Progenitor cell of endocrine pancreas (in vitro differentiated cells): ENCODE measurements at places on chromosomes 6 and 20.

DNA sequence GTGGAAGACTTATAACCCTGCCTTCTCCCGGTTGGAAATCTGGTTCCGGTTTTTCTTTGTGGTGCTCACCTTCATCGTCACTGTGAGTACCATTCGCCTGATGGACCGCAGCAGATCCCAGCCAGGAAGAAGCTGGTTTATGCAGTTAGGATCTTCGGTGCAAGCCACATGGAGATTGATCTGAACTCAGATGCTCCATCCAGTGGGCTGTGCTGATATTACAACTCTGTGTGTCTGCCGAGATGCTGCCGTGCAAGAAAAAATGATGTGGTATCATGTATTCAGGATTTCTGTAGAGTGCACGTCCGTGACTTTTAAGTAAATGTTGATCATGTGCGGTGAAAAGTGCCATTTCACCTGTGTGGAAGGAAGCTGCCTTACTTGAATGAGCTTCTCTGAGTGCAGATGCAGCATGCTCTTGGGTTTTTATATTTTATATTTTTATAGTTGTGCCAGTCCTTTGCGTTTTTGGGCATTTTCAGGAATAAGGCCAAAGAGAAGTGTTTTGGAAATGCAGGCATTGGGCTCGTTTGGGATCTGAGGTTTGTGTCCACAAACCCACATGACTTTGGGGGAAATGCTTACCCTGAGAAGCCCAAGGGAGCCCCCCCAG lies 39.2 kb downstream of the DYNLT1 start:
- no peak overlapping the region for H3K27ac ChIP-seq
- H3K36me3 ChIP-seq = peaks cover 25% of the 10 kb centered on the region
- DNase-seq = peak; percentile 27
- no peaks in the 10 kb centered on the region for H3K27me3 ChIP-seq
- peaks cover 3% of the 10 kb centered on the region for H3K4me1 ChIP-seq
- no peak overlapping the region for H3K4me3 ChIP-seq

GRCh38 chr6:144667532-144668503 lies 382.7 kb downstream of the UTRN start:
- H3K4me3 ChIP-seq = no peak overlapping the region
- DNase-seq = no peak
- peaks cover 26% of the 10 kb centered on the region for H3K4me1 ChIP-seq
- peaks cover 38% of the 10 kb centered on the region for H3K36me3 ChIP-seq
- no peak overlapping the region for H3K27ac ChIP-seq

DNA sequence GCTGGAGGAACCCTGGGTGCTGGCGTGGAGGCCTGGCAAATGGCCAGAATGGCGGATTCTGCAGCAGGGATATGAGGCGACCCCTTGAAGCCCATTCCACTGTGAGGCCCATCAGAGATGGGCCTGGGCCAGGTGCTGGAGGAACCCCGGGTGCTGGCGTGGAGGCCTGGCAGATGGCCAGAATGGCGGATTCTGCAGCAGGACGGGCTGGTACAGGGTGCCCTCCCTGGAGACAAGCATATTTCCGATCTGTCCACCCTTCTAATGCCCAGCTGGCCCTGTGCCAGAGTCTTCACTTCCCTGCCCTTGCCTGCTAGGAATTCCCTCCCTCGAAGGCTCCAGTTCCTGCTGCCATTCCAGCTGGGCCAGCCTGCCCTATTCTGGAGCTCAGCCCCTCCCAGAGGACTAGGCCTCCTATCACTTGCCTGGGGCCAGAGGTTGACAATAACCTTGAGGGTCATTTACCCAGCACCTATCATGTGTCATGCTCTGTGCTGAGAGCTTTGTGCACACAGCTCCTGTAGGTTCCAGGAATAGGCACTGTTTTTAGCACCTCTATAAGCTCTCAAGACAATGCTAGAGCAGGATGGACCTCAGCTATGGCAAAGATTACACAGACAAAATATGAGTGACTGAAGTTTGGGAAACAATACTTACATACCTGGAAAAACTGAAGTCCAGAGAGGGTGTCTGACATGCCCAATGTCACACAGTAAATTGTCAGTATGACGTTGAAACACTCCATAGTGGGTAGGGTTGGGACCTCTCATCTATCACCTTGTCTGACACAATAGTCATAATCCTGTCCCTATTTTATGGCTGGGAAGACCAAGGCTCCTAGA lies 21.4 kb downstream of the SUN5 start:
- DNase-seq = no peak
- H3K27ac ChIP-seq = no peak overlapping the region
- H3K27me3 ChIP-seq = peaks cover 2% of the 10 kb centered on the region
- H3K4me1 ChIP-seq = no peaks in the 10 kb centered on the region

DNA sequence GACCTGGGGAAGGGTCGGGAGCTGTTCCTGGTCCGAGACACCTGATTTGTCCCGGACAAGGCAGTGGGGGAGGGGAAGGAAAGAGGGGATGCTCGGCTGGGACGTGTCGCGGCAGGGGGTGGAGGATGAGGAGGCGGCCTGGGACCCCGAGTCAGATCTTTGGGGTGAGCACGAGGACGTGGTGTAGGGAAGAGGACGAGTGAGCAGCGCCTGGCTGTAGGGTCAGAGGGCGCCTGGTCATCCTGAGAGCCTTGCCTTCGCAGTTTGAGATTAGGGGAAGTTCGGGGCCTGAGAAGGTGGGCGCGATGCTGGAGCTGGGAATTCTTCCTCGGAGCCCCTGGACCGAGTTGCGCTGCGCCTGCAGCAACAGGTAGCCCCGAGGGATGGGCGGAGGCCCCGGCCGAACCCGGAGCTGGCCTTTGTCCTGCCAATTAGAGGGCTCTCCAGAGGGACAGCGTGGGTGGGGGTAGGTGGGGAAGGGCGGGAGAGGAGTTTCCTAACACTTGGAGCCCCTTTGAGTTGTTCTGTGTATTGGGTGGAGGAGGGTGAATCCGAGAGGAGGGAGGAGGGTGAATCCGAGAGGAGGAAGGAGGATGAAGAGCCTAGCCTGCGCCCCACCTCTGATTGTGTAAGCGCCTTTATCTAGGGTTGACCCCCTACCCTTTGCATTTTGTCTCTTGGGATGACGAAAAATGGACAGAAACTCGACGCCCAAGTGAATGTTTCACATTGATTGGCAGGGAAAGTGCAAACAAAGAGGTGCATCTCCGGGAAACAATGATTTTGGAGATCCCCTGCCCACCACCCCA lies 72.0 kb downstream of the SOX4 start:
- H3K4me1 ChIP-seq = peaks cover 36% of the 10 kb centered on the region
- H3K36me3 ChIP-seq = peaks cover 3% of the 10 kb centered on the region
- peak overlapping the region; percentile 94 for H3K27ac ChIP-seq

GRCh38 chr6:3427687-3428085 lies 29.2 kb downstream of the SLC22A23 start:
- no peak for DNase-seq
- H3K27ac ChIP-seq = no peak overlapping the region
- H3K4me1 ChIP-seq = peaks cover 2% of the 10 kb centered on the region
- H3K4me3 ChIP-seq = no peak overlapping the region
- peaks cover 12% of the 10 kb centered on the region for H3K27me3 ChIP-seq

DNA sequence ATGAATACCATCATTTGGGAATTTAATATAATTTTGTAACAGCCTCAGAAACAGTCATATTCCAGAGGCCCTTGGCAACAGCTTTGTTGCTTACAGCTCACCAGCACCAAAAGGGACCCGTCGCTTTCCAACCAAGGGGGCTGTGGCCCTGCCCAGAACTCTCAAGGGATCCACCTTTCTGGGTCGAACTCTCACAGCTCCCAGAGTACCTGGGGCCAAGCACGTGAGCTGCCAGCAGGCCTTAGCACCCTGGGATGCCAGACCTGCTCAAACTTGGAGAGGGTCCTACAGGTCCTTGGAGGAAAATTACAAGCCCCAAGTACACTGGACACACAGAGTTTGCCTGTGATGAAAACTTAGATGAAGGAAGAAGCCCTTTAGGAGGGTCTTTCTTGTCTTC lies 66.6 kb downstream of the SNX5 start:
- peaks cover 14% of the 10 kb centered on the region for H3K27me3 ChIP-seq
- no peak overlapping the region for H3K4me3 ChIP-seq

DNA sequence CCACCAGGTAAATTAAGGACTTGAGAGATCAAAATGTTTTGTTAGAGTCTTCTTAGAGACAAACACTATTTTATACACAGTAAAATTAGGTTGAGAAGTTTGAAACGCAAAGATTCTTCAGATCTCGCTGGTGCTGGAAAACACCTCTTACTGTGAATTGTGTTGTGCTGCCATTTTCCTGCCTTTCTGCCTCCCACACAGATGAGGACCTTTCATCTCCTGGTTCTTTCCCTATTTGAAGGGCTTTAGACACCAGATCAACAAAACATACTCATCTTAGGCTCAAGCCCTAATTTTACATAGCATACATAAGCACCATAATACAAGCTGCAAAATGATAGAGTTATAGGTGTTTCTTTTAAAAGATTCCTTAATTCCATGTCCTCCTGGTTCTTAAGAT lies 18.6 kb downstream of the STAU1 start:
- H3K4me1 ChIP-seq = no peaks in the 10 kb centered on the region
- H3K4me3 ChIP-seq = no peak overlapping the region
- peaks cover 11% of the 10 kb centered on the region for H3K36me3 ChIP-seq
- no peak for DNase-seq
- H3K27ac ChIP-seq = peak overlapping the region; percentile 76

DNA sequence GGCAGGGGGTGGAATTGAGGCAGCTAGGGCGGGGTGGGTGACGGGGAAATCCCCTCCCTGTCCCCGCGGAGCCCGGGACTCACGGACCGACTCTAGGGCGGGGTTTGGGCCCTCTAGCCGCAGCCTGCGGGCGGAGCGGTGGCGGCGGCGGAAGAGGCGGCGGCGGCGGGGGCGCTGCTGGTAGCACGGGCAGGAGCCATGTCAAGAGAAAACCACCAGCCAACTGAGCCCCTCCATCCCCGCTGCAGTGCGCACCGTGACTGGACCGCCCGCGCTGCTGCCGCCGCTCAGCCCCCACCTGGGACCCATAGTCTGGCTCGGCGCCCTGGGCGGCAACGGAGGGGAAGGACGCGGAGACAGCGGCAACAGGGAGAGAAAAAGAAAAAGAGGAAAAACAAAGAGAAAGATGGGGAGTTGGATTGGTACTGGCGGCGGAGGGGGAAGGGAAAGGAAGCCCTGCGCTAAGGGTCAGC lies 1.2 kb upstream of the C6orf62 start:
- no peaks in the 10 kb centered on the region for H3K27me3 ChIP-seq
- peaks cover 21% of the 10 kb centered on the region for H3K36me3 ChIP-seq
- H3K4me3 ChIP-seq = peak overlapping the region; percentile 99
- peaks cover 32% of the 10 kb centered on the region for H3K4me1 ChIP-seq
